ENCODE measurements at places on chromosomes 13 and 19.

DNA sequence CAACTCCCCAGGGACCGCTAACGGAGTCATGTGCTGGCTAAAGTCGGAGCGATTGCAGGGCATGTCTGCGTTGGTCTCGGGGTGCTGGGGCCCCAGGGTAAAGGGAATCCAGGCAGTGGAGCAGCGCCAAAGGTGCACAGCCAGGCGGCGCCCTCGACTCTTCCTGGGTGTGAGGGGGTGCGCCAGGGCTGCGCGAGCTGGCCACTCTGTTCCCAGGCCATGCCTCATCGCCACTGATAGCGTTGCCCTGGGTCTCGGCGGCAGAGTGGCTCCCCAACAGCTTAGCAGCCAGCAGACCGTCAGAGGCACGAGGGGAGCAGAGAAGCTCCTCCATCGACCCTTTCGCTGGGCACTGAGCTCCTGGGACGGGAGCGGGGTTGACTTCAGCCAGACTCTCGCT lies 152.7 kb downstream of the B3GLCT start:
- DNase-seq, result no peak

GRCh38 chr13:98890925-98891324 lies 86.9 kb downstream of the DOCK9 start:
- DNase-seq, result no peak

- DNase-seq, result no peak
Observed at GRCh38 chr19:8666814-8667405, 31.7 kb downstream of the ACTL9 start.

- DNase-seq, result no peak
Observed at GRCh38 chr19:48181505-48181904, 11.0 kb downstream of the ZSWIM9 start.

DNA sequence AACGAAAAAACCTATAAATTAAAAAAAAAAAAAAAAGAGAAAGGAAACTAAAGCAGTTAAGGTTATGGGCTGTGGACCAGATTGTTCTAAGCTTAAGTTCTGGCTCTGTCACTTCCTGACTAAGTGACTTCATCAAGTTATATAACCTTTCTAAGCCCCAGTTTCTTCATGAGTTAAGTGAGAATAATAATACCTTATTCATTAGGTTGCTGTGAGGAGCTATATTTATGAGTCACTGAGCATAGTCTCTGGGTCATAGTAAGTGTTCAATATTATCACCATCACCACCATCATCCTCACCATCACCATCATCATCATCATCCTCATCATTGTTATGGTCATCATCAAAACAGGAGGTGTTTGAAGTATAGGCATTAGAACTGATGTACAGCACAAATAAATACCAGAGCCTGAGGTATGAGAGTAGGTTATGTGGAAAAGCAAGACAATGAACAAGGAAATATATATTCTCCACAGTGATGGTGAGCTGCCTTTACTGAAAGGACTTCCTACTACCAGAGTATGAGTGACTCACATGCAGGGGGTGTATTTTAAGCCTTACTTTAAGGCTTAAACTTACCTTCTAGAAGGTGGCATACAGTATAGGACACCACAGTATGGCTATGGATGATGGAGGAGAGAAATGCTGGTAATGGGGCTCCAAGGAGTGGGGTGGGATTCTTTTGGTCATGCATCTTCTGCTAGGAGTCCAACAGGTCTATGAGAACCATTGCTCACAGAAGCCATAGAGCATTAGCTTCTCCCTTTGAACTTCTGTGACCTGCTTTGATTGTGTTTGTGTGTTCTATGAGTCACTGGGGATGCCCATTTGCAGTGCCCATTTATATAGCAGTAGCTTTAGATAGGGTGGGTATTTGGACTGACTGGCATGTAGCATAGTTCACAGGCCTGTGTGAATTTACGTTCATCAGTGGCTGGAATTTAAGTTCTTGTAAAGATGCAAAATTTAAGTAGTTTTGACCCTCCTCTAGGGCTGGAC lies 104.4 kb downstream of the KLF5 start:
- no peak for DNase-seq
